Cortex of kidney (tissue), 1 donor: ENCODE measurements at places on chromosomes 6 and 20.

DNA sequence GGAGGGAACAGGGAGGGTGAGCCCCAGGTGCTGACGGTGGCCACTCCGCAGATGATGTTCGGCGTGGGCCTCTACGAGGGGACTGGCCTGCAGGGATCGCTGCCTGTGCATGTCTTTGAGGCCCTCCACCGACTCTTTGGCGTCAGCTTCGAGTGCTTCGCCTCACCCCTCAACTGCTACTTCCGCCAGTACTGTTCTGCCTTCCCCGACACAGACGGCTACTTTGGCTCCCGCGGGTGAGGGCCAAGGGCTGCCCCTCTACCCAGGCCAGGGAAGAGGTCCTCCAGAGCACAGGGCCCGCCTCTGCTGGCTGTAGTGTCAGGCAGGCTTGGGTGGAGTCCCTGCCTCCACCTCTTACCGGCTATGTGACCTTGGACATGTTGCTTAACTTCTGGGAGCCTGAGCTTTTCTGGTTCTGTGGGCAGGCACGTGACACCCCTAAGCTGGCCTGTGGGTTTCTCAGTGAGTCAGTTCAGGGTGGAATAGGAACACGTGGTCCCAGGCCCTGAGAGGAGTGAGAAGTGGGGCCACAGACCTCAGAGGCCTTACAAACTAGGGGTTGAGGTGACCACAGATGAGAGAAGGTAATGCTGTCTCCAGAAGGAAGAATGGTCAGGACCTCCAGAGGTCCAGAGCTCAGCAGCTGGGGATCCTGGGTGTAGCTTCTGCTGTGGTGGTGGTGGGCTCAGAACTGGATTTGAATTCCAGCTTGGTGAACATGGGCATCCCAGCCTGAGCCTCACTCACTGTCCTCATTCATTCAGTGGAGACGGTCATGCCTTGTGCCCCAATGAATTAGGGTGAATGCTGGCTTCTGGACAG is 11.9 kb downstream of the PCIF1 start:
- DNase-seq, result no peak

- no peak for DNase-seq
Measured at GRCh38 chr6:18121580-18122127, 823 bp downstream of the NHLRC1 start.

GRCh38 chr6:81456416-81456815 is 296.1 kb downstream of the TENT5A start:
- DNase-seq, result no peak

GRCh38 chr6:148407372-148407771 is 64.7 kb downstream of the SASH1 start:
- DNase-seq, result no peak

- no peak for DNase-seq
Measured at GRCh38 chr20:63959699-63960075, 3.5 kb upstream of the UCKL1 start.

GRCh38 chr6:3325210-3325609 is 66.5 kb downstream of the PSMG4 start:
- DNase-seq, result no peak

DNA sequence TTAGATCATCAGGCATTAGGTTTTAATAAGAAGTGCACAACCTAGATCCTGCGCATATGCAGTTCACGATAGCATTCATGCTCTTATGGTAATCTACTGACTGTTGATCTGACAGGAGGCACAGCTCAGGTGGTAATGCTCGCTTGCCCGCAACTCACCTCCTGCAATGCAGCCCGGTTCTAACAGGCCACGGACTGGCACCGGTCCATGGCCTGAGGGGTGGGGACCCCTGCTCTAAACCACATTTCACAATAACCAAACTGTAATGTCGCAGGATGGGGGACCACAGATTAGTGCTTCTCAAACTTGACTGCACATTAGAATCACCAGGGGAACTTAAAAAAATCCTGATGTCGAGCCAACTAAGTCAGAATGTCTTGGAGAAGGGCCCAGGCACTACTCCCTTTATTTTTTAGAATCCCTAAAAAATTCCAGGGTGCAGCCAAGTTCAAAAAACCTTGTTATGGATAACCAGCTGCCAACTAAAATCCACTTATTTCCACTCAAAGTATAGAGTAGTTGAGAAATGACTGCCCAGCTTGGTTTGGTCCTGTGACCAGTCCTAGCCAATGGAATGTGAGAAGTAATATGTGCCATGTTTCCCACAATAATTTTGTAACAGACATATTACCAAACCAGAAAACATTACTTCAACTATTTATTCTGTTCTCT is 3.1 kb downstream of the SHPRH start:
- no peak for DNase-seq

GRCh38 chr6:16493112-16493511 is 254.7 kb downstream of the GMPR start:
- DNase-seq, result no peak

DNA sequence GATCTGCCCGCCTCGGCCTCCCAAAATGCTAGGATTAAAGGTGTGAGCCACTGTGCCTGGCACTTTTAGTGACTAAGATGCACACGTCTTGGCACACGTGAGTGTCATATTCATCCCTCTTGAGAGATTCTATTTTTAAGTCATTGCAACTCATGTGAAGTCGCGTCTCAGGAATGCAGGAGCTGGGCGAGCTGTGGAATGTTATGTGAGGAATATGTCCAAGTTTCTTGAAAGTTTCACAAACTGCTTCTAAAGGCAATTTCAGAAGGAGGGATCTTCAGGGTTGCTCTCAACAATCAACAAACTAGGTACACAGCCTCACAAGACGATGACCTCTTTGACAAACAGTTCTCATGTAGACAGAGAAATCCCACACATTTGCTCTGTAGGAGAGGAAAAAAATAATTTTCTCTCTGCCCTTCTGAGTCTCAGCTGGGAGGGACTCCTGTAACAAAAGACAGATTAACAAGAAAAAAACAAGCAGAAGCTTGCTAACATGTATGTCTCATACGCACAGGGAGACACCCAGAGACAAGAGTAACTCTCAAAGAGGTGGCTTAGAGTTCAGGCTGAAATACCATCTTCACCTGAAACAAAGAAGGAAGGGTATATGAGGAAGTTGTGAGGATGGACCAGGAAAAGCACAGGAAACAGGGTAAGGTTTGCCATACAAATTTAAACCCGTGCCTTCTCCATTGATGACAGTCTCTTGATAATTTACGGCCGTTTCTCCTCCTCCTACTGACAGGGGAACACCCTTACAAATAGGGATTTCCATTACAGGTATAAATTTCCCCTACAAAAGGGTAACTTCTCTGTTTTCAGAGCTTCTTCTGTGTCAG is 45.3 kb upstream of the FAM50B start:
- no peak for DNase-seq
